Activated CD4-positive, alpha-beta T cell treated with anti-CD3 and anti-CD28 coated beads, Interleukin-2, amount 10 ng/mL, durations not matched to agents 7 days and 5 days (primary cell): ENCODE measurements at places on chromosomes 1 and 21.
A peak's percentile ranks its signal among the peaks of the same experiment; 100 is the strongest.

- peaks cover 3% of the 10 kb centered on the region for H3K36me3 ChIP-seq
- peaks cover 4% of the 10 kb centered on the region for H3K27me3 ChIP-seq
- no peak overlapping the region for H3K4me3 ChIP-seq
- no peak overlapping the region for H3K27ac ChIP-seq
- no peak for DNase-seq
- no peaks in the 10 kb centered on the region for H3K4me1 ChIP-seq
These were observed 16.2 kb upstream of the RNPC3 start for GRCh38 chr1:103509250-103509649.

DNA sequence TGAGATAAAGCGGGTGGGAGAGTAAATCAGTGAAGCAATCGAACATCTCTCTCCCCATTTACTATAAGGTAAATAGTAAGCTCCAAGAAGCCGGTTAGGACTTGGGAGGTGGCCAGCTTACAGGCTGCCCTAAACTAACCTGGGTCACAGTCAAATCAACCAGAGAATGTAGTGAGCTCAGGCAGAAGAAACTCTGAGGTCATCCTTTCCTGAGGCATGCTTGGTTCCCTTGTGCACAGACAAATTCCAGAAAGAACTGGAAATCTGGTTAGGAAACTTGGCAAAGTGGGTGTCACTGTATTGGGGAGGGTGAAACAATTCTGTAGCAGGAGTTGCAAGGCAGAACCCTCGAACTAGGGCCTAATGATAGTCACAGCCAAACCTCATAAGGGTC, 72.5 kb downstream of the NTMT2 start:
- peaks cover 15% of the 10 kb centered on the region for H3K27me3 ChIP-seq
- DNase-seq, result no peak
- no peaks in the 10 kb centered on the region for H3K4me1 ChIP-seq

GRCh38 chr1:23079025-23079424, 59.8 kb downstream of the KDM1A start:
- H3K36me3 ChIP-seq, result peaks cover 45% of the 10 kb centered on the region
- peak overlapping the region; percentile 20 for H3K27ac ChIP-seq
- no peaks in the 10 kb centered on the region for H3K27me3 ChIP-seq
- no peak overlapping the region for H3K4me3 ChIP-seq
- H3K4me1 ChIP-seq, result no peaks in the 10 kb centered on the region

DNA sequence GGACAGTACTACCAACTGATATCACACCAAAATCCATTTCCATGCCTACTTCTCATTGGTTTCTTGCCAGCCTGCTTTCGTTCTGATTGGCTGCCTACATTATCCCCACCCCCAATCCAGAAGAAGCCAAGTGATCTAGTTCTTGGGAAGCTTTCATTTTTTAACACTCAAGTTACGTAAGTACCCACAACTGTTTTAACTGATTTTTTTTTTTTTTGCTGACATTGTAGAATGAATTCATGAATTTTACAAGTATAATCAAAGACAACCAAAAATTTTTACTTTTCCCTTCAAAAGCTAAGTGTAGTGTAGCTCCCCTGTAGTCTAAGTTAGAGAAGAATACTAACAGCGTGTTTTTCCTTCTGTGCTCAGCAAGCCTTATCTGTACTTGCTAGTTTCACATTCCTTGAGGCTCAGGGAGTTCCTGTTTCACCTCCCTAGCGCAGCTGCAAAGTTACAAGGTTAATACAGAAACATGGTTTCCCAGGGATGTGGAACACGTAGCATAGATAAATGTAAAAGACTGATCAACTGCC, at the start of gene SLC9C2:
TSS of gene SLC9C2 (minus strand) at position 17 of the 536 bp plus-strand sequence. CDS start 1,296 bp downstream, outside the sequence.
- no peak within 1 kb of the TSS for H3K4me3 ChIP-seq
- peaks cover 5% of the 10 kb centered on the region for H3K27me3 ChIP-seq
- DNase-seq, result no peak
- H3K36me3 ChIP-seq, result no peaks in the 10 kb centered on the region
- no peak within 1 kb of the TSS for H3K27ac ChIP-seq

DNA sequence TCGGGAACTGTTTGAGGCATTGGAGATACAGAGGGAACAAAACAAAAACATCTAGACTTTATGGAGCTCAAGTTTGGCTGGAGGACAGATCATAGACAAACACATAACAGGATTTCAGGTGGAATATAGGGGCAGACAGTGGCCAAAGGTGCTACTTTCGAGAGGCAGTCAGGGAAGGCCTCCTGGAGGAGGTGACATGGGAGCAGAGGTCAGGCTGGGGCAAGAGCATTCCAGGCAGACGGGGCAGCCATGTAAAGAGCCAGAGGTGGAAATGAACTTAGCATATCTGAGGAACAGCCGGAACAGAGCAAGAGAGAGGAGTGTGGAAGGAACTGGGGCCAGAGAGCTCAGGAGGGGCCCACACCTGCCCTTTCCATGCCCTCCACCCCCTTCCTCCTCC, 122.3 kb downstream of the DMRTB1 start:
- peaks cover 15% of the 10 kb centered on the region for H3K4me1 ChIP-seq
- DNase-seq, result no peak
- no peak overlapping the region for H3K4me3 ChIP-seq
- H3K27me3 ChIP-seq, result peaks cover 2% of the 10 kb centered on the region
